ENCODE measurements at places on chromosomes 1 and 21. TPM values are rescaled to one million over a fixed set of nuclear protein-coding genes. Genes with fewer than 3 reads are reported as not detected.

The CCDC27 gene
- not detected for total RNA-seq

The ZC3H12A gene
- total RNA-seq = 10.4 TPM

The C8A gene
- not detected for total RNA-seq

The PGLYRP4 gene
- total RNA-seq = not detected

The ACOT11 gene
- total RNA-seq = 2.3 TPM

The KIF17 gene
- total RNA-seq = 5.1 TPM

The NPPA gene
- total RNA-seq = not detected

The NCAM2 gene
- total RNA-seq = 11.6 TPM

The IL10 gene
- total RNA-seq = not detected

Data from regular cardiac myocyte (primary cell).